ENCODE measurements at places on chromosomes 1 and 21. TPM values are rescaled to one million over a fixed set of nuclear protein-coding genes. Genes with fewer than 3 reads are reported as not detected.

The CFAP141 gene
- not detected for total RNA-seq

The TPRG1L gene
- 47.0 TPM for total RNA-seq

The FAM229A gene
- total RNA-seq: 1.7 TPM

The CRNN gene
- total RNA-seq: not detected

The OR2T35 gene
- not detected for total RNA-seq

The PGLYRP3 gene
- total RNA-seq: not detected

The IGSF21 gene
- 0.89 TPM for total RNA-seq

The TMEM61 gene
- 0.27 TPM for total RNA-seq

The RHOU gene
- 4.2 TPM for total RNA-seq

The CD101 gene
- total RNA-seq: 1.0 TPM

- no peak for DNase-seq
Measured at GRCh38 chr21:32138658-32139057, 140.2 kb downstream of the MIS18A start.

GRCh38 chr1:201888282-201889089, at the start of gene SHISA4:
SHISA4 (plus strand) TSS chr1:201888898; CDS start chr1:201888995, 97 bp downstream.
- DNase-seq: peak; percentile 88

DNA sequence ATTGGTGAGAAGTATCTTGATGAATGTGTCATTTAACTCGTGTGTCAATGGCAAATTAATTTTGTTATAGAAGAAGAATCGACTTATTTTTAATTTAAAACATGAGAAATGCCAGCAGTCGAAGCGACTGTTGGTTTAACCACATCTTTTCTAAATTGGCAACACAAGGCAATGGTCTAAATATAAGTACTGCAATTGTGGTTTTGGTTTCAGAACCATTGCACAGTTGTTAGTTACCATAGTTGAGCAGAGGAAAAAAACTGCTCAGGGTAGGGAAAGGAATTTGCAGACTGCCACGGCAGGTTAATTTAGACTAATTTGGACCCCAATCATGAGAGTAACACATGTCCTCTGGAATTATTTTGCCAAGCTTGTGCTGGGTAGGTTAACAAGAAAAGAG, 185.6 kb upstream of the RUNX1 start:
- no peak for DNase-seq

DNA sequence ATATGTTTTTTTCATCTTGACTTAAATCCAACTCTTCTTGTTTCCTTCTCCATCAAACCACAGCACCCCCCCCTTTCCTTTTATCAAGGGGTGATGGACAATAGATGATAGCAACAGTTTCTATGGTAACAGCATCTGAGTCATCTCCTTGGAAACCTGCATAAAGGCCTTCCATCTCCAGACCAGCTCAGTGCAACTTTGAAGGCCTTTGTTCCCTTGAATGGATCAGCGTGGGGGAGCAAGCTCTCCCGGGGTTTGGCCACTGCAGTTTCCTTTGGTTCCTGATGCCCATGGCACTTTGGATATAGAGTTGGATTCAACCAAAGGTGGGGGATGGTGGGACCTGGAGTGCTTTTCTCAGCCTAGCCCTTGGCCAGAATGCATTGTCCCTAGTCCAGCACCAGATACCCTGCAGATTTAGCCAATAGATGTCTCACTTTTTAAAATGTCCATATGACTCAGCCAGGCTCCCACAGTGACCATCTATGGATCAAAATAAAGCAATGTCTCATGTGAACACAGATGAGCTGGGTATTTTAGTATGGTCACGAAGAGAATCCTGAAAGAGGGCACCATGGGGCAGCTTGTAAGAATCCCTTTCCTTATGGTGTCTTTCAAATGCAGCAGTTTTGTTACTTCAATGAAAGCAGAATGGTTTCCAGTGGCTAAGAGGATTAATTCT, 127.7 kb downstream of the SPATA46 start:
- no peak for DNase-seq

DNA sequence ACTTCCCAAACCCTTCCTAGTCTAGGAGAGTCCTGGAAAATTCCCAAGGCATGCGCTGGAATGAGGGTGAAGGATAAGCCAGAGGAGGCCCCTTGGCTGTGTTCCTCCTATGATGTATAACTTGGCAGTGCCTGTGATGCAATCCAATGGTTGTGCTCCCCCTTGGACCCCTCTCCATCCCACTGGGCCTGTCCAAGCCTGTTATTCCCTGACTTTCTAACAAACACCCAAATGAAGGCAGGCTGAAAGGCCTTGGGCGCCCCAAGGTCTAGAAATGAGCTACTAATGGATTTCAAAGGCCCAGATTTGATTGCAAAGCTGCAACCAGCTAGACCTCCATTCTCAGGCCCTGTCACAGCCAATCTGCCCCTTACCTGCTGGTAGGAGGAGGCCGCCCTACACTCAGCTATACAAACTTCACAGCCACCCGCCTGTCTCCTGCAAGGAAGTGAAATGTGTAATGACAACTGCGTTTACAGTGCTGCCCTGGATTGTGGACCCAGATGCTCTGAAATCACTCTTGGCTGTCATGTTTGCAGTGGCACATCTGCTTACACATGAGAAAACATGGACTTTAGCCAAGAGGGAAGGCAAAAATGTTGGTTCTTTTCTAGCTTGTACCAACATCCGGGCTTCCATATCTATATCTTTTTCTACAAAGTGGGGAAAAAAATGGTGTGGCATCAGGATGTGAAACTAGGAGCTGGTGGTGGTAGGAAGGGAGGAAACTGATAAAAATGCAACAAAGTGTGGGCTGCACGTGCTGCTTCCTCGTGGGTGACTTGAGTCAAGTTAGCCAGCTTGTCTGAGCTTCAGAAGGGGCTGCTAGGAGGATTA, 130.4 kb downstream of the TRABD2B start:
- no peak for DNase-seq

DNA sequence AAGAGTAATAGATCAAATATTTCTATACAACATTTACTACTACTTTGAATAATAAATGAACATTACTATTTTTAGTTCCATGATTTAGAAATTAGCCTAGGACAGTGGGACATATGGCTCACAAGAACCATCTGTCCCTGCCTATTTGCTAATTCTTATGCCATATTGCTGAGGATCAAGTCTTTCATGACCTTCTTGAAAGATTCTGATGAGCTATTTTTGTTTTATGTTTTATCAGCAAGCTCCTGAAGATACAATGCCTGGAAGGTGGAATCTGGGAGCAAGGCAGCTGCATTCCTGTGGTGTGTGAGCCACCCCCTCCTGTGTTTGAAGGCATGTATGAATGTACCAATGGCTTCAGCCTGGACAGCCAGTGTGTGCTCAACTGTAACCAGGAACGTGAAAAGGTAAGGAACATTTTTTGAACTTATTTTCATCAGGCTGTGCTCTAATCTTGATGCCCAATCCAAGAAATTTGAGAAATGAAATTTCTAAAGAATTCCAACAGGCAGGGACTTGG, 326.7 kb downstream of the PAPPA2 start:
- DNase-seq: no peak

DNA sequence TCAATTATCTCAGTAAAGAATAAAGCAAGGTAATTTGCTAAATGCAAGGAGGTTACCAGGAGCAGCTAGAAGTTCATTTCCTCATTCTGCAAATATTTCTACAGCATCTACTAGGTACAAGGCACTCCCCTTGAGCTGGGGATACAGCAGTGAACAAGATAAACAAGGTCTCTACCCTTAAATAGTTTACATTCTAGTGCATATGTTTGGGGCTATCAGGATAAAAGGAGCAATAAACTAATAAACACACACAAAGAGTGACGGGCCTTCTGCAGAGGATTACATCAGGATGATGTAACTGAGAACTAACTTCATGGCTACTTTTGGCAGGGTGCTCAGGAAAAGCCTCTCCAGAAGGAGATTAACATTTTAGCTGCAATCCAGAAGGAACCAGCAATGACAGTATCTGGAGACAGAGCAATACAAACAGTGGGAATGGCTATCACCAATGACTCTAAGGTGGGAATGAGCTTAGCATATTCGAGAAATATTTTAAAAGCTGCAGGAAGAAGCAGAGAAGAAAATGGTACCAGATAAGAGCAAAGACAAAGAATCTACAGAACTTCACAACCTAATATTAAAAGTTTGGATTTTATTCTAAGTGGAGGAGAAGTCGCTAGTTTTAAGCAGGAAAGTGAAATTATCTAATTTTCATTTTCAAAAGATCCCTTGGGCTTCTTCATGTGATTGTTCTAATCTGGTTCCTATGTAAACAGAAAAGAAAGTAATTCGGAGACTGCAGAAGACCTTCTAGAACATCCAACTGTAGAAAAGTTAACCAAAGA, 25.8 kb downstream of the TP53BP2 start:
- no peak for DNase-seq

DNA sequence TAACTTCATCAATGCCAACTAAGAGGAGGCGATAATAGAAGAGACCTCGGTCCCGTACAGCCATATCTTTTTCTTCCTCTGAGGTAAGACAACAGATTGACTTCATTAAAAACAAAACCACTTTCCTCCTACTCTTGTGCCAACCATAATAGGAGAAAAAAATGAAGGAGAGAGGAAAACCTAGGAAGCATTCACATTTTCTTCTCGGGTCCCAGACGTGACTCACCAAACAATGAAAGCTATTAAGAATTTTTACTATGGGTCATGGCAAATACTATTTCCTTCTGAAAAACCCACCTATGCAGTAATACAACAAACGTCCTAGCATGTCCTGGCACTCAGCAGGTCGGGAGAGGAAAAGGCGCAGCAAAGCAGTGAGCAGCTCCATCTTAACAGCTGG, 8.6 kb upstream of the BCL2L15 start:
- DNase-seq: no peak

DNA sequence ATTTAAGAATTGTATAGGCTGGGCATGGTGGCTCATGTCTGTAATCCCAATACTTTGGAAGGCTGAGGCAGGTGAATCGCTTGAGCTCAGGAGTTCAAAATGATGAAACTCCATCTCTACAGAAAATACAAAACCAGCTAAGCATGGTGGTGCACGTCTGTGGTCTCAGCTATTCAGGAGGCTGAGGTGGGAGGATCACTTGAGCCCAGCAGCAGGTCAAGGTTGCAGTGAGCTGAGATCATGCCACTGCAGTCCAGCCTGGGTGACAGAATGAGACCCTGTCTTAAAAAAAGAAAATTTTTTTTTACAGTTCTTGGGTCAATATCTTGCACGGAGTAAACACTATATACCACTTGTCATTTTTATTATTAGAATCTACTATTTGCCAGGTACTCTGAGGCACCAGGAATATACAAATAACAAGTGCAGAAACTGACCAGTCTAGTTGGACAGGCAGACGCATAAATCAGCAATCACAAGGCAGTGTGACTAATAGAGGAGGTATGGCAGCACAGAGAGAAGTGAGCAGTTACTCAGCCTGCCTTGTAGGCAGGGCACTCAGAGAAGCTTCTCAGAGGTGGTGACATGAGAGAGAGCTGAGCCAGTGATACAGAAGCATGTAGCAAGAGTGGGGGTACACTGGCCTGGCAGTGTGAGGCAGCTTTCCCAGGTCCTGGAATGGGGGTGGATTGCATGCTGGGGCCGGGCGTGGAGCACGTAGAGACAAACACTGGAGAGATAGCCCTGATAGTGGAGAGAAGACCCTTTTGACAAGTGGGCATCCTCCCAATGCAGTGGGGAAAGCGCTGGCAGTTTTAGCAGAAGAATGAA, 8.0 kb downstream of the PHLDA3 start:
- DNase-seq: no peak

DNA sequence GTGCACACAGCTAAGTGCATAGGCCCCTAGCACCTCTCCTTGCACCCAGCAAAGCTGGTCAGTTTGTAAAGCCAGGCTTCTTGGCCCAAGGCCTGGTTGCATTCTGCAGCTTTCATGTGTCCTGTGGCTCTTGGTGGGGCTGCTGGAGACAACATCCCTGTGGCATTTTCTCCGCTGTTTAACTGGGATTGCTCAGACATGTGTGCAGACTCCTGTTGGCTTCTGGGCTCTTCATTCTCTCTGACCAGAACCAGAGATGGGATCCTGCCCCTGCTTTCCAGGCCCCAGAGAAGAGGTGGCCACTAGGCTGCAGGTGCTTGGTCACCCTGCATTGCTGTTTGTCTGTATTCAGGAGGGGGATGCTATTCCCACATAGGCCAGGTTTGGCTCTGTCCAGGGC, 50.8 kb downstream of the FAM78B start:
- no peak for DNase-seq

DNA sequence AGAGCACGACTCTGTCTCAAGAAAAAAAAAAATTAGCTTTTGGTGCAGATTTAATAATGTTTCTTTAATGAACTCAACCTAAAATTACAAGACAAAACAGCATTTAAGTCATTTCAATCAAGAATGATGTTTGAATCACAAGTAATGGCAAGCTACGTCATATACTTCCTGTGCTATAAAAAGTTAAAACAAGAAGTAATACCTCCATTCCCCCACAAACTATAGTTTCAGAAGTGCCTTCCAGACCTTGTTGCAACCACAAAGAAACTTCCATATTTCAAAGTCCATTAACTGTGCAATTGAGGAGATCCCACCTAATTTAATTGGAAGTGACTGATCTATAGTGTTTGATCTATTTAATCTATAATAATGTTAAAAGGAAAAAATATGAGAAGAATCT, 15.1 kb downstream of the NRDC start:
- DNase-seq: no peak

DNA sequence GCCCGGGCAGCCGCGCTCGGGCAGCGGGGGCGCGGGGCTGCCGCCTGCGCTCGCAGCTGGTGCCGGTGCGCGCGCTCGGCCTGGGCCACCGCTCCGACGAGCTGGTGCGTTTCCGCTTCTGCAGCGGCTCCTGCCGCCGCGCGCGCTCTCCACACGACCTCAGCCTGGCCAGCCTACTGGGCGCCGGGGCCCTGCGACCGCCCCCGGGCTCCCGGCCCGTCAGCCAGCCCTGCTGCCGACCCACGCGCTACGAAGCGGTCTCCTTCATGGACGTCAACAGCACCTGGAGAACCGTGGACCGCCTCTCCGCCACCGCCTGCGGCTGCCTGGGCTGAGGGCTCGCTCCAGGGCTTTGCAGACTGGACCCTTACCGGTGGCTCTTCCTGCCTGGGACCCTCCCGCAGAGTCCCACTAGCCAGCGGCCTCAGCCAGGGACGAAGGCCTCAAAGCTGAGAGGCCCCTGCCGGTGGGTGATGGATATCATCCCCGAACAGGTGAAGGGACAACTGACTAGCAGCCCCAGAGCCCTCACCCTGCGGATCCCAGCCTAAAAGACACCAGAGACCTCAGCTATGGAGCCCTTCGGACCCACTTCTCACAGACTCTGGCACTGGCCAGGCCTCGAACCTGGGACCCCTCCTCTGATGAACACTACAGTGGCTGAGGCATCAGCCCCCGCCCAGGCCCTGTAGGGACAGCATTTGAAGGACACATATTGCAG, 3.0 kb downstream of the ARTN start:
- peak; percentile 64 for DNase-seq

Data from Right ventricle myocardium superior (tissue), 1 donor.